Stimulated activated naive CD4-positive, alpha-beta T cell (primary cell): ENCODE measurements at places on chromosomes 1 and 21.

GRCh38 chr21:39014747-39015146 lies 168.5 kb downstream of the PSMG1 start:
- DNase-seq: no peak

DNA sequence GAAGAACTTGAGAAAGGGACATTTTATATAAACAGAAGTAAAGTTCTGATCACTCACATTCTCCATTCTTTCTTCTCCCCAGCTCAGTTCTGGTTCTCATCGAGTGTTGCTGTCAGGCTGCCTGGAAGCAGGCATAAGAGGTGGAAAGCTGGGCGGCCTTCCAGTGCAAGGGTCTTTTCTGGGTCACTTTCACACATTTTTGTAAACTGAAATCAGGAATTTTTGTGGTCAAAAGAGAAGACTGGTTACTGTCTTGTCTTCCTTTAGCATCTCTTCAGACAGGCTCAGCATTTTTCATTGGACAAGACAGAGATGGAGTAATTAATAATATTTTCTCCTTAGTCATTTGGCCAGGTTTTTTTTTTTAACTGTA lies 93.7 kb downstream of the CTH start:
- no peak for DNase-seq

DNA sequence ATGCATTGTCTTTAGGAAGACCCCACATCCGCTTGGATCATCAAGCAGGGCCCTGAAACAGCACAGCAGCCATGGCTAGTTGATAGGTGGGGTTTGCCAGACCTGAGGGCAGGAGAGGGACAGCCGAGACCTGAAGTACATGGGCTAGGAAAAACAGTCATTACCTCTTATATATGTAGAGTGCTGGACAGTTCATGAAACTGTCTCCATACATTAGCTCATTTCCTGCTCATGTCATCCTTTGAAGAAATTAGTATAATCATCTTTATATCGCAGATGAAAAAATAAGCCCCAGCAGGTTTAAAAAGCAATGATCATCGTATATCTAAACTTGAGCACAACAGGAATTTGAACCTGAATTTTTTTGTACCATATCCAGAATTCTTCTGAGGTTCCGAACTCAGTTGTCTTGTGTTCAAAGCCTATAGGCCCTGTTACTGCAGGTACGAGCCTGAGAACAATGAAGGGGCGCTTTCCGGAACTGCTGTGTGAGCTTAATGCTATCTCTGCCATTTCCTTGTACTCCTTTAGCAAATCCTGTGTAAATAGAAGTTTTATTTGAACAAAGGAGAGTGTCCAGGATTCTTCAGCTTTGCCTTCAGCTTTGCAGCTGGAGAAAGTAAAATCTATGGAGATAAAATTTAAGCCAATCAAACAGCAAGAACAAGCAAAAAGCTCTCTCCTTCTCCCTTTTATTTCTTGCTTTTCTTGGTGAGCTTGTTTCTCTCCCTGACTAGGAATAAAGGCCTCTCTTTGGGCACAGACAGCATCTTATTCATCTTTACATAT lies 32.4 kb upstream of the DUSP10 start:
- DNase-seq: no peak

DNA sequence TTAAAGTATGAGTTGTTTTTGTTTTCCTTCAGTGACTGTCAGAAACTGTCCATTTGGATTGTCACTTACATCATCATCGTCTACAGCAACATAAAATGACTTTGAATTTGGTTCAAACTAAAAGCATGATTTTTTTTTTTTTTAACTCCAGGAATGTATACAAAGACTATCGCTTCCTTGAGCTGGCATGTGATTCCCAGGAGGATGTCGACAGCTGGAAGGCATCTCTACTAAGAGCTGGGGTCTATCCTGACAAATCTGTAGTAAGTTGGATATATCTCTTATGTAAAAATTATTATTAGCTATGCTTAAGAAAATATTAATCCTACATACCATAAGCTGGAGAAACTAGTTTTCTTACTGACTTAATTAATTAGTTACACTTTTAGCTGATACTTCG lies 111.9 kb upstream of the C1orf105 start:
- no peak for DNase-seq

DNA sequence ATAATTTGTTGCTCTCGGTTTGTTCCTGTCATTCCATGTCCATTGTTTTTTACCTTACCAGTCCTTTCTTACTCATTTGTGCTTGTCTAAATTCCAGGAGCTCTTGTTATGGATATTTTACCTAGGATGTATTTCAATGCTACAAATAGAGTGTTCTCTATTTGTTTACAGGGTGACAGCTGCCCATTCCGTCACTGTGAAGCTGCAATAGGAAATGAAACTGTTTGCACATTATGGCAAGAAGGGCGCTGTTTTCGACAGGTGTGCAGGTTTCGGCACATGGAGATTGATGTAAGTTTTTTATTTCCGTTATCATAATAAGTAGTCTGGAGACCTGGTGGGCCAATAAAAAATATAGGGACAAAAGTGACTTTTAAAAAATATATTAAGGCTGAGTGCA lies 23.0 kb downstream of the ZBED6 start:
- no peak for DNase-seq

GRCh38 chr1:111030590-111030989 lies 66.9 kb upstream of the LRIF1 start:
- peak; percentile 21 for DNase-seq

DNA sequence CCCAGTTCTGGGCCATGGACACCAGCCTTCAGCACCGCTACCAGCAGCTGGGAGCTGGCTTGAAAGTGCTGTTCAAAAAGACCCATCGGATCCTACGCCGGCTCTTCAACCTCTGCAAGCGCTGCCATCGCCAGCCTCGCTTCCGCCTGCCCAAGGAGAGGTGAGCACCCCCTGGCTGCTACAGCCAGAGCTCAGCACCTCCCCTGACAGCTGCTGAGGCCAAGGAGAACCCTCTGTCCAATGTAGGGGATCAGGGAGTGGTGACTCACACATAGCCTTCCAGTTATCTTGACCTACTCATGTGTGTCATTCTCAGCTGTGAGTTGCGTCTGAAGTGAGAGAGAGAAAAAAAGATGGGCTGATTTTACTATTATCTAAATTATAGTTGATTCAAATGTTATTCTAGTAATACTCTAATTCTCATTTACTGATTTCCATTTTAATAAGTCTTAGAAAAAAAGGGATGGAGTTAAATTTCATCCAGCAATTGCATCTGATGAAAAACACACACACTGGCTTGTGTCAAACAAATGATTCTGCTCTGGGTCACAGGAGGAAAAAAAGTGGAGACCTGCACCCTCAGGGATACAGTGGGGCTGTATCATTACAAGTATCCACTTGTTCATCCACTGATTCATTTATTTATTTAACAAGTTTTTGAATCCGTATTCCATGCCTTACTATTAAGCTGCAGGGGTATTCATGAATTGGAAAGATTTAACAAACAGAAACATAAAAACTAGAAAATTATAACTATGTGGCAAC lies 108.0 kb downstream of the BRINP2 start:
- DNase-seq: no peak

DNA sequence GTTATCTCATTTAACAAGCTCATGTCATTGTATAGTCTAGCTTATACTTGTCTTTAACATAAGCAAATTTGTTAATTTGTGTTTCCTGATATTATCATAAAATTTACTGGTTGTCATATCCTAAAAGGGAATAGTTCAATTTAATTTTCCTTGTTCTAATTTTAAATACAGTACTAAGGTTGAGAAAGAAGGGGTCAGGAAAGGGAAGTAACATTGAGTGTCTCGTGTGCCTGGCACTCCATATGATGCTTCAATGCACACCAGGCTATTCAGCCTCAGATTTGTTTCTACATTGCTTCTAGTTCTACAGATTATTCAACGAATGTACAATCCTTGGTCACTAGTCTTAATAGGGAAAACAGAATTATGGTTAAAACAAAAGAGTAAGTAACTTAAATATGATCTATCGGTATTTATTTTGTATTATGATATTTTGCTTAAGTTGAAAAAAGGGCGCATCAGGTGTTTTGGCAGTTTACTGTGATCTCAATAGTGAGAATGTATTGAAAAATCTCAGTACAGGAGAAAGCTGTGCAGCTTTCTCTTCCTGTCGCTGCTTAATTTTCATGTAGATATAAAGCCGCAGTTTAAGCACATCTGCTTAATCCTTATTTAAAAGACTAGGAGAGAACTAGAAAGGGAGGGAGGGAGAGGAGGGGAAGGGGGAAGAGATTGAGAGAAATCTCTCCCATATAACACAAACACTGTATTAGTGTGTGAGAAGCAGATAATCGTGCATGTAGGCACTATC lies 13.0 kb downstream of the PTPRC start:
- no peak for DNase-seq

DNA sequence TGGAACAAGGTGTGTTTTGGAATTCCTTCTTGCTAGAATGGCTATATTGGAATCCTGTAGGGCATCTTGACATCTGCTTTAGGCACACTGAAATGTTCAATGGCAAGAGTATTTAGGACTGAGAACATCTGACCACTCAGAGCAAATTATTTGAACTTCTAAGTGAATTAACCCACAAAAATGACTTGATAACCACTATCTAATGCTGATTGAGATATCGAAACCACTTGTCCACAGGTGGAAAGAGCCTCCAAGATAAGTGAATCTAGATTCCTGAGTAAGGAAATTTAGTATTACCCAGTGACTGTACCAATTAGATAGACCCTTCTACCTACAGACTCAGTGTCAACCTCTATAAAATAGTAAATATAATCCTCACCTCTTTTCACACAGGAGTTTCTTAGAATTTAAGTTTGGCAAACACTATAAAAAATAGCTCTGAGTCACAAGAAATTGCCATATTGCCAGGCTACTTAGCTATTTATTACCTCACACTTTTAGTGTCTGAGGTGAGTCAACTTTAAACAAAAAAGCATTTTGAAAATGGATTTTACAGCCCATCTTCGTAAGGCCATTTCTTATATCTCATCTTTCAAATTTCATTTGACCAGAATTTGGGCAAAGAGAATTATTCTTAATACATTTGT lies 421.8 kb downstream of the PTBP2 start:
- DNase-seq: no peak

GRCh38 chr1:177495878-177496277 lies 325.1 kb downstream of the BRINP2 start:
- DNase-seq: no peak

DNA sequence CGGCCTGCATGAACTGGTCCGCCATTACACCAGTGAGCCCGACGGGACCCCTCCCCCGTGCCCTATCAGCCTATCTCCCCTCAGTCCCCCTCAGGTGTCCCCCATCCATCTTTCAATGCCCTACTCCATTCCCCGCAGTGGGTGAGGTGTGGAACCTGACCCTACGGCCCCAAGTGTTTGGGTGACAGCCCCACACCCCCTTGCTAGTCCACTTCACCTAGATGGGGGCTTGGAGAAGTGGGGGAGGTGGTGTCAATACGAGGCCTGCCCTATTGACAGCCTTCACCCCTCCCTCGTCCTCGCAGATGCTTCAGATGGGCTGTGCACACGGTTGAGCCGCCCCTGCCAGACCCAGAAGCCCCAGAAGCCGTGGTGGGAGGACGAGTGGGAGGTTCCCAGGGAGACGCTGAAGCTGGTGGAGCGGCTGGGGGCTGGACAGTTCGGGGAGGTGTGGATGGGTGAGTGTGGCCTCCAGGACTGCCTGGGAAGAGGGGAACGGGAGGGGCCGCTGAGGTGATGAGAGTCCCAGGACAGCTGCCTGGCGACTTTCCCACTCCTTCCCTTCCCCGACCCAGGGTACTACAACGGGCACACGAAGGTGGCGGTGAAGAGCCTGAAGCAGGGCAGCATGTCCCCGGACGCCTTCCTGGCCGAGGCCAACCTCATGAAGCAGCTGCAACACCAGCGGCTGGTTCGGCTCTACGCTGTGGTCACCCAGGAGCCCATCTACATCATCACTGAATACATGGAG lies 15.7 kb upstream of the HDAC1 start:
- DNase-seq: no peak

DNA sequence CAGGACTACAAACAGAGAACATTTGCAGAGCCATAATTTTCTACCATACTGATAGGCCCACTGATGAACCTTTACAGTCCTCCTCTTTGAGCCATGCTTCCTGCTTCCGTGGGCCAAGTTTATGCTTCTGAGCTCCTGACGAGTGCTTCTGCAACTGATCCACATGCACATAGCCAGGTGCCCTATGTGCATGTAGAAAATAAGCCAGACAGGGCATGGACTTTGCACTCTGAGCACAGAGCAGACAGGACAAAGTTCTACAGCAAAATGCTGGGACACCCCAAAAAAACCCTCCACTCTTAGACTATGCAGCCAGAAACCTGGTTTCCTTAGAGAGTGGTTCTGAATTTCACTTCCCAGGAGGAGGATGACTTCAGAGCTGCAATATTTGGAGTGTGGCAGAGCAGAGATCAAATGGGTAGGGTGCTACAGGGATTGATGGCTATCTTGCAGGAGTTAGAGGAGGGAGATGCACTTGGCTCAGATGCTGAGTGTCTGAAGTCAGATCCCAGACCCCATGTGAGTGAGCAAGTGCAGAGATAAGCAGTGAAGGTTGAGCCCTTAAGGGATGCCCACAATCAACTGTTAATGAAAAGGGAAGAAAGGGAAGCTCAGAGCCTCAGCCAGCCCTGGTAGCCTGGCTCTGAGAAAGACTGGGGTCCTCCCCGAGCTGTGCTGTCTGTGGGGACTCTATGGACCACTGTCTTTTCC lies 230.9 kb downstream of the DUSP10 start:
- no peak for DNase-seq

- no peak for DNase-seq
Observed at GRCh38 chr1:173553312-173553711, 49.6 kb downstream of the SLC9C2 start.

GRCh38 chr1:172397221-172397620 lies 23.3 kb upstream of the C1orf105 start:
- no peak for DNase-seq

DNA sequence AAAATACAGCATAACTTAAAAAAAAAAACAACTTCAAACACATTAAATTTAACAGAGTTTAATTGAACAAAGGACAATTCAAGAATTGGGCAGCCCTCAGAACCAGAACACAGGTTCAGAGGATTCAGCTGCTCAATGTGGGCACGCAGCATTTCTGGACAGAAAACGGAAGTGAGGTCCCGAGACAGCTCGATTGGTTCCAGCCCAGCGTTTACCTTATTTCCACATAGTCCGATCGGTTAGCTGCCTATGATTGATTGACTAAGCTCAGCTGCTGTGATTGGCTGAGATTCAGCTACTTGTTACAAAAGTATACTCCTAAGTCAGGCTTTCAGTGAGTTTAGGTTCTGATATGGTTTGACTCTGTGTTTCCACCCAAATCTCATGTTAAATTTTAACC lies 33.3 kb downstream of the ZP4 start:
- DNase-seq: no peak

GRCh38 chr1:16012590-16013219 lies 5.1 kb downstream of the HSPB7 start:
- DNase-seq: no peak

DNA sequence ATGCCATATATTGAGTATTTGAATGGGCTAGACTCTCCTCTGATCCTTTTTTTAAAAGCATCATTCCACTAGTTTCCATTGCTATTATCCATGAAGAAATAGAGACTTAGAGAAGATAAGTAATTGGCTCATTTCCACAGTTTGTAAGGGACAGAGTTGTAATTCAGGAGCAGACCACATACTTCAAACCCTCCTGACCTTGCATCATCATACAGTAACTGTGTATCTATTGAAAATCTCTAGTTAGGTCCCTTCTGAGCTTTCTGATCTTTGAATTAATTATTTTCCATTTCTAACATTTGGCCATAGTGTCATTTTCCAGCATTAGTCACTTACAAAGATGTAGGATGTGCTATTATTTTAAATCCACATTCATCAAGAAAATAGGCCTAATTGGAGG lies 386.5 kb upstream of the ST6GALNAC5 start:
- no peak for DNase-seq
